ENCODE measurements at places on chromosomes 1 and 21. TPM values are rescaled to one million over a fixed set of nuclear protein-coding genes. Genes with fewer than 3 reads are reported as not detected.

The BRINP2 gene
- not detected for total RNA-seq

The PADI2 gene
- total RNA-seq, result 25.5 TPM

The C4BPA gene
- total RNA-seq, result not detected

The LEPROT gene
- total RNA-seq, result 40.5 TPM

The SLC2A5 gene
- total RNA-seq, result under 0.01 TPM

The KRTAP19-3 gene
- total RNA-seq, result not detected

The CRP gene
- total RNA-seq, result not detected

The SLAMF7 gene
- 3.4 TPM for total RNA-seq

The S100A16 gene
- total RNA-seq, result 969 TPM

The ATP5PF gene
- 51.4 TPM for total RNA-seq

The ACTN2 gene
- total RNA-seq, result not detected

The C4BPB gene
- not detected for total RNA-seq

The FCRL5 gene
- total RNA-seq, result not detected

The SLAMF8 gene
- total RNA-seq, result 0.24 TPM

The HFM1 gene
- total RNA-seq, result not detected

The NHLH1 gene
- not detected for total RNA-seq

The SHE gene
- total RNA-seq, result 0.24 TPM

The AGT gene
- 0.24 TPM for total RNA-seq

The UMODL1 gene
- not detected for total RNA-seq

The ACKR1 gene
- not detected for total RNA-seq

The DTL gene
- total RNA-seq, result 3.0 TPM

The OR14K1 gene
- not detected for total RNA-seq

The BATF3 gene
- total RNA-seq, result 0.96 TPM
